ENCODE measurements at places on chromosomes 2 and 18.

- no peak for DNase-seq
These were observed 5.8 kb downstream of the TWIST2 start for GRCh38 chr2:238853721-238854120.

DNA sequence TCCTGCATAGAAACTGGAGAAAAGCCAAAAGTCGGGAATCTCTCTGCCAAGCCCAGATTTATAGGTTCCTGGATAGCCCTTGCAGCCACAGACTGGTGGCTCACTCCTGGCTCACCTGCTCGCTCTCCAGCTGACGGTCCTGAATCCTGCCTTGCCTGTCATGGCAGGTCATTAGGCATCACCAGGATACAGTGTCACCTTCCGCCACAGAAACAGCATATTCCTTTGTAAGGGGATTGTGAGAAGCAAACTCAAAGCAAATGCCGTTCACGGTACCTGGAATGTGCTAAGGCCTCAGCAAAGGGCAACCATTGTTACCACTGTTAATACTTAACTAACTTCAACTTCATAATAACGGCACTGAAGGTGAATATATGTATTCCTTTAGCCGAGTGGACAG lies 57.1 kb upstream of the GPR45 start:
- no peak for DNase-seq

- no peak for DNase-seq
These were observed 188.7 kb downstream of the FTCDNL1 start for GRCh38 chr2:199662255-199662654.

- DNase-seq, result no peak
These were observed 85.2 kb upstream of the SPATS2L start for GRCh38 chr2:200221055-200221955.

DNA sequence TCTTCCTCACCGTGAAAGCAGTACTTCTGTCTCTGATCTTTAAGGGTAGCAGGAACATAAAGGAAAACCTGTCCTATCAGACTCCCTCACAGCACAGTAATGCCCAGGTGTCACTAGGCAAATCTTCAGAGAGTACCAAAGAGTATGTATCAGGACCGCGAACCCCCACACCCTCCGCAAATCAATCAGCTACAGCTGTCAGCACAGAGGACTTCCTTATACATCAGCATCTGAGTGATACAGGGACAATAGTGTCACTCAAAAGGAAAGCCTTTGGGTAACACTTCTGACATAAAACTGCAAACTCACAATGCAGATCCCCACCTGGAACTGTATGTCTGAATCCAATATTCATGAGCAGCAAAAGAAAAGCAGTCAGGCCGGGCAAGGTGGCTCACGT lies 2.6 kb downstream of the AFG3L2 start:
- no peak for DNase-seq

GRCh38 chr18:3152294-3152693 lies 67.5 kb downstream of the MYOM1 start:
- no peak for DNase-seq

DNA sequence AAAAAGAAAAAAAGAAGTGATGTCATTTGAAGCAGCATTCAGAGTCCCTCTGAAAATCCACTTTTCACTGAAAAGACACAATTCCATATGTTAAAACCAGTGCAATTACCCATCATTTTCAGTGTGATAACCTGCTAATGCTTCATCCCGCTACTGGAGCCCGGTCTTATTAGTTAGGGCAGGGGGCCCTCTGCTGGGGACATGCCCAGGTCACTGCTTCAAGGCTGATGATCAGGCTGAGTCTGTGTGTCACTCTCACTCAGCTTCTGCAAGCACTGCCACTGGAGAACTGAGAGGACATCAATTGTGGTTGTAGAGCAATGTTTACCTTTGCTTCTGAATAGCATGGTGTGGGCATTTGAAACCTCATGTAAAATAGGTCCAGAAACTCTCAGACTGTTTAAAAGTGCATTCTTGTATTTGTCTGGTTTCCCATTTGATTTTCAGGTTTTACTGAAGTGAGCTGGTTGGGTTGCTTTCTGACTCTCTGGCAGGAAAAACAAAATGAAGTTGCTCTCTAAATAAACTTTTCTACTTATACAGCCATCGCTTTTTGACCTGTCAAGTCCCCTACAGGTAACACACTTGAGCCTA lies 49.2 kb upstream of the NXPH2 start:
- DNase-seq, result no peak

DNA sequence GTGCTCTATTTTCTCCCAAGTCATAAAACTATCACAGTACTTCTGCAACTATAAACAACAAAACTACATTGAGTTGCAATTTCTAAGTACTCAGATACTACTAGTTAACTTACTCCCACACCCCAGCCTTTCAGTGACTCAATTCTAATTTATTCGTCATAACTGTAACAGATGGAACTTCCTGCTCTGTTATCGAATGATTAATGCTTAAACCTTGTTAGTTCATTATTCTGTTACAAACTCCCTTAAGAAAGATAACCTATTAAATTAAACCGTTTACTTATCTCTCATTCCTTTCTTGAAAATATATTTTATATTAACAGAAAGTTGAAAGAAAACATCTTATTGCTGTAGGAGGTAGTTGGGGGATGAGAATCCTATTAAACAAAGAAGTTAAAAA lies 17.0 kb downstream of the TNFAIP6 start:
- DNase-seq, result no peak

DNA sequence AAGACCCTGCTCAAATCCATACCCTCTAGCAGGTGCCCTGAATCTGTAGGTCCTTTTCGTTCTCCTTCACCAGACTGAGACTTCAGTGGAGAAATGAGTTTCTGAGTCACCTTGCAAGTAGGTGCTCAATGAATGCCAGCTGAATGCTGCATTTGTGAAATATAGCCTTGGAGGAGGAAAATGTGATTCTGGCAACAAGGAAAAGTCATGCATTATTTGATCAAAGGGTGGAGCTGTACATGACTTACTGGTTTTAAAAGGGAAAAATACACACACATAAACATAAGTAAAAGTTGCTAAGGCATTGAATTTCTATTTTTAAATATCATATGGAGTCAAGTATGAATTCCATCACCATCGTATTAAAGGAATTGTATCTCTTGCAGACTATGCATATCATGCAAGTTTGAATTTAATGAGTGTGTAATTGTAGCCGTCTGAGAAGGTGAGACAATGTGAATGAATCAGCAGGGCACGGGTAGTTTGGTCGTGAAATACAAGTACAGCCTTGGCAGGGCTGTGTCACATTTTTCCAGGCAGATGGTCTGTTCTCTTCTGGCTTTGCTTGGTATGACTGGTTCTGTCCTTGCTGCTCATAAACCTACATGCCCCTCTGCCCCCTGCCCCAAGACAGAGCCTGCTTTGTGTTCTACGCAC lies 160.8 kb downstream of the COL6A3 start:
- DNase-seq, result no peak

All from stimulated activated CD4-positive, alpha-beta T cell treated with anti-CD3 and anti-CD28 coated beads, Interleukin-15, amount 100 ng/mL, for 1 hour (primary cell).